ENCODE measurements at places on chromosomes 1 and 21.

- peak; percentile 3 for DNase-seq
Observed at GRCh38 chr1:62906428-62906886, 122.5 kb downstream of the ATG4C start.

DNA sequence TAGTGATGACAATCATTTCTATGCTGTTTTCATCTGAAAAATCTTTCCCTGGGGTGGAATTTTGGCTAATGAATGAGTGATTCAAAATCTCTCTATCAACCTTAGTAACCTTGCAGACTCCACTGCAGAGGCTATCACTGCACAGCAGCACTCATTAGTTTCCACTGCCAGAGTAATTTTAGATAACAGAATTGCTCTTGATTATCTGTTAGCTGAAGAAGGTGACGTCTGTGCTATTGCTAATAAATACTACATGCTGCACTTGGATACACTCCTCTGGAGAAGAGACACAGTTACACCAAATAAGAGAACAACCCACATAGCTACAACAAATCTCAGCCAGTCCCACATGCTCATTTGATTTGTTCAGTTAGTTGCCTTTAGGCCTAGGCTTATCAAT is 1348.4 kb downstream of the NCAM2 start:
- DNase-seq = no peak

DNA sequence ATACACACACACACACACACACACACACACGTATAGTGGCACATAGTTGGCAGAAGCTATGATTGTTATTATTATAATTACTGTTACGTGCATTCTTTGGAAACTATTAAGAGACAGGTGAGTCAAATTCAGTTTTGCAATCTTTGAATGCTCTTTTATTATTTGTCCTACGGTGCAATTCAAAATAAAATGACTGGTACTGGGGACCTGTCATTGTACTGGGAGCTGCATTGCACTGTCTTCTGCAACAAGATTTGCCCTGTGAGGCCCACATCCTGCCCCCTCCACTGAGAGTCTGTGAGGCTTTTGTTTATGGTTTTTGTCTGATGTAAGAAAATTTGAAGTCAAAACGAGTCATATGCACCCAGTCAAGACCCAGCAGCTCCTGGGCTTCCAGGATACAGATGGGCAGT is 1.9 kb downstream of the LY9 start:
- no peak for DNase-seq

GRCh38 chr1:2382621-2383361 is 8.6 kb downstream of the MORN1 start:
- peak; percentile 91 for DNase-seq

GRCh38 chr1:28104866-28105467 is 16.6 kb upstream of the EYA3 start:
- peak; percentile 52 for DNase-seq

- no peak for DNase-seq
Observed at GRCh38 chr1:215875712-215876111, 308.6 kb downstream of the KCTD3 start.

DNA sequence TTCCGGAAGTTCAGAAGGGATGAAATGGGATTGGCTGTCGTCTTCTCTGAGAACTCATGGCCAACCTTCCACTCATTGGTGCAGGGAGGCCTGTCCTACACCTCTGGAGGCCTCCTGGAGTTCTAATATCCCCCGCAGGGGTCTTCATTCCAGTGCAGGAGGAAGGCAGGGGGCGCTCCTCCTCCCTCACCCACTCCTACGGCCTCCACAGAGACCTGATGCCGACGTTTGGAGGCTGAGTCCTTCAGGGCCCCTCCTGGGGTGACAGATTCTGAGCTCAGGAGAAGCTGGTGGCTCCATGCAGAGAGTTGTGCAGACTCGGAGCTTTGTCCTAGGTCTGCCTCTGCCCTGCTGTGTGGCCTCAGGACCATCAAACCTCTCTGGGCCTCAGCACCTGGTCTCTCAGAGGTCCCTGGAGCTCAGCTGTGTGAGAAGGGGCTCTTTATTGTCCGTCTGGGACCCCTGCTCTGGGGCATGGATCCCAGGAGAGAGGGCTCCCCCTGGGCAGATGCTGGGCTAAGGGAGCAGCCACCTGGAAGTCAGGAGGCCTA is 102.3 kb upstream of the WNT4 start:
- no peak for DNase-seq

DNA sequence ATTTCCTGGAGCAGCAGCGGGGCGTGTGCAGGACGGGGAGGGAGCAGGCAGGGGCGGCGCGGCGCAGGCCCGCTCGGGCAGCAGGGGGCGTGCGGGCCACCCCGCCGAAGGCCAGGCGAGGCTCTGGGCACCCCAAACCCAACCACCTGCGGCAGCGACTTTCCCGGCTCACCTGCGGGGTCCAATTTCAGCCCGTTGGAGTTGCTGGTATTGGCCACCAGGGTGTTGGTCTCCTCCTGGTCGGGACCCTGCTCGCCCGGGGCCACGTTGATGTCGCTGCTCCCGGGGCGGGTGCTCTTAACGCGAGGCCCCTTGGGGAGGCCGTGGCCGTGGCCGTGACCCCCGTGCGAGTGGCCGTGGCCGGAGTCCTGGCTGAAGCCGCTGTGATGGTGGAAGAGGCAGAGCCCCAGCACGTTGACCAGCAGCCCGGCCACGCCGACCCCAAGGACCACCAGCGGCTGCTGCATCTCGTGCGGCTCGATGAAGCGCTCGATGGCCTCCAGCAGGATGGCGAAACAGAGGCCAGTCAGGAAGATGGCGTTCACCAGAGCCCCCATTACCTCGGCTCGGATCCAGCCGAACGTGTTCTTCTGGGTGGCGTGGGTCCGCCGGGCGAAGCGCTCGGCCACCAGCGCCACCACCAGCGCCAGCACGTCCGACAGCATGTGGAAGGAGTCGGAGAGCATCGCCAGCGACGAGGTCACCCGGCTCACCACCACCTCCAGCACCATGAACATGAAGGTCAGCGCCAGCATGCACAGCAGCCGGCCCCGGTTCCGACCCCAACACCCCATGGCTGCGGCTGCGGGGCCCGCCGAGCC is 932 bp downstream of the SLC30A1 start:
- peak; percentile 72 for DNase-seq

GRCh38 chr21:46207920-46208591 is 20.5 kb downstream of the LSS start:
- no peak for DNase-seq

DNA sequence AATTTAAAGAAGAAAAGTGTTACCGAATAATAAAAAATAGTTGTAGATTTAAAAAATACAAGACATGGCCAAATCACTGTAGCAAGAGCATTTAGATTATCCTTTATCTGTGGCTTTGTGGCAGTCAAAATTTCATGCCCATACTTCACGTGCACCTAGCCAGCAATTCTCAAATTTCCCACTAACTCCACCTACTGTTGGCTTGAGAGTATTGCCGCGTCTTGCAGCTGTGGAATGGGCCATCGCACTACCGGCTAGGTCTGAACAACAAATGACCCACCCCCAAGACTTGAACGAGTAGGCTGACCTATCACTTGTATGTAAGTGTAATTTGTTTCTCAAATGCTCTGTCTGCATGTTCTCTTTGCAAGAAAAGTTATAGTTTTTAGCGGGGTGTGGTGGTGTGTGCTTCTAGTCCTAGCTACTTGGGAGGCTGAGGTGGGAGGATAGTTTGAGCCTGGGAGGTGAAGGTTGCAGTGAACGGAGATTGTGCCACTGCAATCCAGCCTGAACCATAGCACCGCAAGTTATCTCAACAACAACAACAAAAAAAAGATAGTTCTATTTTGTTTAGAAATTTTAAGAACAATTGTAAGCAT is 4.1 kb downstream of the KRTAP13-4 start:
- DNase-seq = peak; percentile 27

All from HuH-7 (cell line).